NCI-H510A treated with DMSO at 0.1 percent for 48 hours (cell line): ENCODE measurements at places on chromosomes 6 and 20.

GRCh38 chr6:136960781-136961180 is 38.7 kb downstream of the SLC35D3 start:
- DNase-seq: no peak

- DNase-seq: no peak
Measured at GRCh38 chr6:14699803-14700601, 545.9 kb upstream of the JARID2 start.

DNA sequence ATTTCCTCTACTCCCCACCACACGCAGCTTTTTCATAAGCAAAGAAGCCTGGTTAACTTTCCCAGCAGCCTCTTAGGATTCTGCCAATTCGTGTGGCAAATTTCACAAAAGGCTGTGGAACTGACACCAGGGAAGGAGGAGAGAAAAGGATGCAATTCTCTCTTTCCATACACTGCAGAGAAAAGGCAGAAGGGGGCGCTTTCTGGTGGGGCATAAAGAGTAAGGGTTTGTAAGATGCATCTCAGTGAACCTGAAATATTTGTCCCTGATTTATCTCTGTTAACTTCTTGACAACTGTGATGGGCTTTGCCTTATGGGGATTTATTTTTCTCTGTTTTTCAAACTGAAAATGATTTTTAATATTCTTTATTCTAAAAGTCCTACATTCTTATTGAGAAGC is 45.5 kb upstream of the GLP1R start:
- DNase-seq: no peak

DNA sequence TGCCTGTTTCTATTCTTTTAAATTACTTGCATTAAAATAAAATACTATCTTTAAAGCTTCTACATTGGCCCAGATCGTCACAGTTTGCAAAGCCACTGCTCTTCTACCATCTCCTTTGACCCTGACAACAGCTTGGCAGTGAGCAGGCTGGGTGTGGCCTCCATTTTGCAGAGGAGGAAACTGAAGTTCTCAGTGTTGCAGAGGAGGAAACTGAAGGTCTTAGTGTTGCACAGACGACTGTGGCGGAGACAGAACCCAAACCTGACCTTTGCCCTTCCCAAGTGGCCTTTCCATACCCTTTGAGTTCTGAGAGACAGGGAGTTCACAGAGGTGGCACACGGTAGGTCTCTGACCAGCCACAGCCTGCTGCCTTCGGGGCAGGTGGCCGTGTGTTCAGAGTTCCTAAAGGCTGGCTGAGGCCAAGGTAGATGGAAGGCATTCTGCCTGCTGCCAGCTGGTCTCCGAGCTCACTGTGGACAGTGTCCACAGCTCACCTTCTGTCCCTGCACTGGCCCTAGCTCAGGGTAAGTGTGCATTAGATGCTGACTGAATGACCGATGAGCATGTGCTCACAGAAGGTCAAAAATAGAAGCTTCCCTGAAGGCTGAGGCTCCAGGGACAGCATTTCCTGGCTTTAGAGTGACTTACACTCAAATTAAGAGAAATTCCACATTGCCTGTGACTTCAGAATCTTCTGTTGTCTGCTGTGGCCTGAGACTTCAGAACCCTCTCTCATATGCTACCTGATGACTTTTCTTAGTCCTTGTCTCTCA is 113.5 kb upstream of the SLC24A3 start:
- DNase-seq: no peak
